ENCODE measurements at places on chromosomes 2 and 18. TPM values are rescaled to one million over a fixed set of nuclear protein-coding genes. Genes with fewer than 3 reads are reported as not detected.

Gene ATP5F1A
- total RNA-seq, result 171 TPM

Gene CKAP2L
- total RNA-seq, result 3.4 TPM

Gene ACADL
- not detected for total RNA-seq

Gene PROKR1
- total RNA-seq, result not detected

Gene CELF4
- total RNA-seq, result not detected

Gene PSD4
- total RNA-seq, result 124 TPM

Gene FOXD4L1
- not detected for total RNA-seq

Gene CHST9
- not detected for total RNA-seq

Gene PLCD4
- 0.12 TPM for total RNA-seq

Gene TUBA3D
- total RNA-seq, result not detected

Gene SH2D6
- 0.25 TPM for total RNA-seq

Gene TLX2
- not detected for total RNA-seq

Gene RRM2
- 7.9 TPM for total RNA-seq

Gene SMARCAL1
- total RNA-seq, result 19.8 TPM

Gene IL36A
- total RNA-seq, result not detected

Gene CYP27A1
- not detected for total RNA-seq

Gene TXNDC2
- not detected for total RNA-seq

Gene MC4R
- total RNA-seq, result not detected

Gene CPLX4
- not detected for total RNA-seq

Gene NR4A2
- 398 TPM for total RNA-seq

Gene DOK6
- total RNA-seq, result not detected

Gene IL37
- not detected for total RNA-seq

Gene PCARE
- total RNA-seq, result not detected

Gene BOK
- total RNA-seq, result not detected

Gene PKP4
- total RNA-seq, result 21.9 TPM

Gene CDKL4
- total RNA-seq, result 0.74 TPM

Gene PLGLB1
- total RNA-seq, result 8.2 TPM

Gene CLEC4F
- total RNA-seq, result not detected

Gene FHOD3
- total RNA-seq, result not detected

Gene IGFBP2
- not detected for total RNA-seq

Gene C1GALT1C1L
- not detected for total RNA-seq

Gene ABCG8
- not detected for total RNA-seq

Gene MC5R
- total RNA-seq, result not detected

Gene ZSWIM2
- total RNA-seq, result not detected

Gene IL1B
- 1.3 TPM for total RNA-seq

Gene TCF23
- total RNA-seq, result not detected

Gene TNP1
- not detected for total RNA-seq

Gene POTEC
- not detected for total RNA-seq

Gene MAL
- 130 TPM for total RNA-seq

Gene TBC1D8
- total RNA-seq, result 1.0 TPM

Gene NTSR2
- total RNA-seq, result not detected

Gene GAL3ST2
- 1.1 TPM for total RNA-seq

Gene NPHP1
- total RNA-seq, result not detected

Gene COLEC11
- not detected for total RNA-seq

Gene TUBB8B
- not detected for total RNA-seq

Gene CARF
- total RNA-seq, result 11.3 TPM

Gene MLPH
- total RNA-seq, result 0.47 TPM

Gene STPG4
- total RNA-seq, result 0.32 TPM

Gene BCS1L
- total RNA-seq, result 25.3 TPM
